ENCODE measurements at places on chromosomes 1 and 21. TPM values are rescaled to one million over a fixed set of nuclear protein-coding genes. Genes with fewer than 3 reads are reported as not detected.
A peak's percentile ranks its signal among the peaks of the same experiment; 100 is the strongest.

Gene LCK
- total RNA-seq, result 24.7 TPM

GRCh38 chr1:161054805-161055204 is 9.0 kb upstream of the USF1 start:
- no peak for DNase-seq

Gene GRIK1
- total RNA-seq, result 0.11 TPM

DNA sequence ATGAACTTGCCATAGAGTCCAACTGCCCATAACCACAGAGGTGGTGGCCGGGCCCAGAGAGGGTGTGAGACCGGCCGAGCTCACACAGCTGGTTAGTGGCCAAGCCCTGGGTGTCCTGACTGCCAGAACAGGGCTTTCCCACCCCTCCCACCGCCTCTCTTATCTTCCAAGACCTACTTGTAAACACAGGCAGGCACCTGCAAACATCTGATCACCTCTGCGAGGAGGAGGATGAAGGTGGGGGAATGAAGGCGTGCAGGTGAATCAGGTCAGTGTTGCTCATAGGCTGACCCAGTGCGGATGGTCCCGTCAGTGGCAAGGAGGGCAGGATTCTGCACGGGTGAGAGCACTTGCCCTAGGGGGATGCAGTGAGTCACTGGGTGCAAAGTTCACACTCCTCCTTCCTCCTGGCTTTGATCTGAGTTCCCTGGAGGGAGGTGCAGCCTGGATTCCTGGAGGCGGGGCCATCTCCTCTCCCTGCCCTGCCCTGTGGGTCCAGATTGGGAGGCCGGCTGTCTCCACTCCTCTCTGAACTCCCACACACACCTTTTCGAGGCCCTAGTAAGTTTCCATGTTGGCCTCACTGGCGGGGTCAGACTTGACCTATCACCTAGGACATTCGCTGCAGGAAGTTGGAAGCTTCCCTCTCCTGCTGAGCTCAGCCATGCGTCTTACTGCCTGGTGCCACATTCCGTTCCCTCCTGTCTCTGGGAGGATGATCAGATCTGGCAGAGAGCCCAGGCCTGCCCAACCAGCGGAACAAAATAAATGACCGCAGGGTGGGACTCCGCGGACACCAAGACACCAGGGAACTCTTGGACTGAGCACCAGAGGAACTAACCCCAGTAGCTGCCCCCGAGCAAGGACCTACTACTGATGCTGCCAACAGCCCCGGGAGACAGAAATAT is 7.3 kb downstream of the UQCRHL start:
- peak; percentile 94 for DNase-seq

DNA sequence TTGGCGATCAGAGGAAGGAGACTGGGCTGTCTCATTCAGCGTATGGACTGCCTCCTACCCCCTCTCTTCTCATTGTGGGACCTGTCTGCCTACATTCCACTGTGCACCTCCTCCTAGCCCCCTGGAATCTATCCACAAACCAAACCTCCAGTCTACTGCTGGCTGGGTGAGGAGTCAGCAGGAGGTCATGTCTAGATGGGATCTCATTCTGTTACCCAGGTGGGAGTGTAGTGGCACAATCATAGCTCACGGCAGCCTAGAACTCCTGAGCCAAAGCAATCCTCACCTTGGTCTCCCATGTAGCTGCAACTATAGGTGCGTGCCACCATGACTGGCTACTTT is 18.0 kb upstream of the TTC22 start:
- no peak for DNase-seq

Gene KPRP
- not detected for total RNA-seq

DNA sequence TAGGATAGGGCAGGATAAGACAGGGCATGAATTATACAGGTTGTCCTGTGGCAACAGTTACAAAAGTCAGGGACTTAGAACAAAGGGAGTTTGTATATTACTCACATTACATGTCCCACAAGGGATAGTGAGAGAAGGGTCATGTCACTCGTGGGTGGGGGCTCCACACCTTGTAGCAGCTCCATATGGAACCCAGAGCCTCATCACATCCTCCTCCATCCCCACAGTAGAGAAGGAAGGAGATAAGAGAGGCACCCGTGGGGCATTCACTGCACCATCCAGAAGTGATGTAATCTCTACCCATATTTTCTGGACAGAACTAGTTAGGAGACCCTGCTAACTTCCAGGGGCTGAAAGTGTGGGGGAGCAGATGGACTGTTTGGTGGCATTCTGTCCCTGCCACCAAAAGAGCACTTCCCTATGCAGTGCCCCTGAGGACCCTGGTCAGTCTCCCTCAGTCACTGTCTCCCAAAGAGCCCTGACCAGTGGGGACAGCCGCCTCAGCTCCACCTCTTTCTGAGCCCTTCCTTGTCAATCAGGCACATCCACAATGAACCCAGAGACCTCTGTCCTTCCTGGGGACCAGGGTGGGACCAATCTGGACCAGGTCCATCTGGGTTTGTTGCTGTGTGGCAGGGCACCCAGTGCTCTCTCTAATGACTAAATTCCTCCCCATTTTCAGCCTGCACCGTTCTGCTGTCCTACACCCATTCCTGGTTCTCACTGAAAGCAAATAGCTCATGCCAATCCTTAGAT is 154.8 kb upstream of the ETV3 start:
- no peak for DNase-seq

- DNase-seq, result no peak
Measured at GRCh38 chr1:26696119-26696653, 371 bp downstream of the ARID1A start.

DNA sequence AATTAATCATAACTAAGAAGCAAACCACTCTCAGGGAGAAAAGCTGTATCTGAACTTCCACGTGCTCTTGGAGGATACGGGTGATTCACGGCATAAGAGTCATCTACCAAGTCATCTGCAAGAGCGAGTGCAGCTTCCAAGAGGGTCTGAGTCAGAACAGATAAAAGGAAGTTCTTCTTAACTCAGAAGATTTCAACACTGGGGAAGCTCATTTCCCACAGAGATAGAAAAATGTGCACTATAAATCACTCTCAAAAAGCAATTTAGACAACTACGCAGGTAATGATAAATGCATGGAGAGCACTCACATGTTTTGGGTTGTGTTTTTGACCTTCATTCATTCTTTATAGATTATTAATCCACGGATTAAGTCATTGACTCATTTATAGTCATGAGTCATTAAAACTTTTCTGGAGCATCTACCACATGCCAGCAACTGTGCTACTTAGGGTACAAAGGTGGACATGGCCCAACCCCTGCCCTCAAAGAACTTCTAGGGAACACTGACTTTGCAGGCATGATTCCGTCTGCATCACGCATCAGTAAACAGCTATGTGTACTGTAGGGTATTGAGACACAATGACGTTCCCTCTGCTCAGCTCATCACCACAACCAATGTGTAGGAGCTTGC is 20.8 kb downstream of the KCNJ15 start:
- peak; percentile 22 for DNase-seq

Gene RNU1-2
- 2,517 TPM for total RNA-seq

Gene TIE1
- 7.6 TPM for total RNA-seq

- DNase-seq, result peak; percentile 54
Measured at GRCh38 chr1:168386949-168387586, 106.4 kb downstream of the TBX19 start.

GRCh38 chr1:76998582-76999223 is 131.4 kb downstream of the ST6GALNAC5 start:
- DNase-seq, result no peak

- no peak for DNase-seq
Measured at GRCh38 chr1:164228928-164229327, 330.1 kb upstream of the PBX1 start.

GRCh38 chr1:229087906-229088305 is 183.0 kb upstream of the RAB4A start:
- no peak for DNase-seq

DNA sequence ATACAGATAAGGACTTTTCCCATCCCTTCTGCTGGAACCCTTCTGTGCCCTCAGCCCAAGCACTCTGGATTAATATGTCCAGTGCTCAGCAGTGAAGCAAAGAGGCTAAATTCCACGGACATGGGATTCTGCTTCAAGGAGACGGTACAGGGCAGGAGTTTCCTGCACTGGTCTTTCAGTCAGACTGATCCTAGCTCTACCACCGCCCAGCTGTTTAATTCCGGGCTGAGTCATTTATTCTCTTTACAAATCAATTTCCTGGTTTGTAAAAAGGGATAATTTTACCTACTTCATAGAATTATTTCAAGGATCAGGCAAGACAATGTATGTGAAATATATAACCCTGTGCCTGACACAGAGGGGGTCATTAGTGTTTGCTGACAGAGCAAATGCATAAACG is 41.6 kb upstream of the NRDC start:
- no peak for DNase-seq

- DNase-seq, result no peak
Measured at GRCh38 chr1:30545365-30545764, 178.0 kb downstream of the MATN1 start.

GRCh38 chr1:59480188-59480888 is 183.4 kb downstream of the FGGY start:
- DNase-seq, result no peak

GRCh38 chr1:109312978-109313775 is 6.4 kb upstream of the MYBPHL start:
- DNase-seq, result no peak

- DNase-seq, result peak; percentile 81
Measured at GRCh38 chr1:229661022-229661877, 35.2 kb downstream of the URB2 start.

DNA sequence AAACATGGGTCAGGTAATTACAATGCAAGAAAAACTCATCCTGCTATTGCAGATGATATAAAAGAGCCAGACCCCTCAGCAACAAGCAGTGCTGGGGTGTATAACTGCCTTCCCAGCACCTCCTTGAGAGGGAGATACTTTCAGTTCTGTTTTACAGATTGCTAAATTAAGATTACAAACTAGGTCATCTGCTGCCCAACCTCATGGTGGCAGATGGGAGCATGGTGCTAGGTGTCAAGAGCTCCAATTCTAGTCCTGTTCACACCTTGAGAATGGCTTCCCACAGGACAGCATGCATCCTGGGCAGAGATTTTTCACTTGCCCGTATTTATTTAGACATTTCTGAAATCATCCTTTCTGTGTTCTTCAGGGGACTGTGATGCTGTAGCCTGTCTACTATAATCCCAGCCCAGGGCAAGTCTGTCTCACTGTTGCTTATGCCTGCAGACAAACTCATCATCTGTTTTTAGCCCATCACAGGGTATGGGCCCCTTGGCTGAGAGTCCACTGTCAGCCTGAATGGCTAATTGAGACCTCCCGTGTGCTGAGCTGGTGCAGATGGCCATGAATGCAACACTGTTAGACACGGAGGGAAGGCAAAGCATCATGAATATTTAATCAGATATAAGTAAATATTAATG is 40.2 kb upstream of the PBX1 start:
- no peak for DNase-seq

DNA sequence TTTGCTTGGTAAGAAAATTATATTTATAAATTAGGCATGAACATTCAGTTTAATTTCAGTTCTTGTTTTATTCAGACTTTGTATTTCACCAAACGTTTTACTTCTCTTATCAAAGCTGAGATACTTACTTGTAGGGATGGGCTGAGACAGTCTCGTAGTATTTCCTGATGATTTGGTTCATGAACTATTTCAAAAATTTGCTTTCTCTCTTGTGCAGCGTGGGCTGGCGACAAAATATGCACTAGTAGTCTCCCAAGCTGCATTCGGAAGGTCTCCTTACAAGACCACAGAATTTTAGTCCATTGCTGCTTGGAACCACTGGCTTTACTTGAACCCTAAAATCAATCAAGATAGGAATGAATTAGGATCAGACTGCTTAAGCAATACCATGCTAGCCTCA is 91.7 kb upstream of the GNG4 start:
- no peak for DNase-seq

- peak; percentile 59 for DNase-seq
Measured at GRCh38 chr1:23727362-23727811, 15.9 kb upstream of the ELOA start.

Gene APOBEC4
- total RNA-seq, result not detected

GRCh38 chr1:65424573-65424889 is 4.1 kb downstream of the LEPR start:
- no peak for DNase-seq

DNA sequence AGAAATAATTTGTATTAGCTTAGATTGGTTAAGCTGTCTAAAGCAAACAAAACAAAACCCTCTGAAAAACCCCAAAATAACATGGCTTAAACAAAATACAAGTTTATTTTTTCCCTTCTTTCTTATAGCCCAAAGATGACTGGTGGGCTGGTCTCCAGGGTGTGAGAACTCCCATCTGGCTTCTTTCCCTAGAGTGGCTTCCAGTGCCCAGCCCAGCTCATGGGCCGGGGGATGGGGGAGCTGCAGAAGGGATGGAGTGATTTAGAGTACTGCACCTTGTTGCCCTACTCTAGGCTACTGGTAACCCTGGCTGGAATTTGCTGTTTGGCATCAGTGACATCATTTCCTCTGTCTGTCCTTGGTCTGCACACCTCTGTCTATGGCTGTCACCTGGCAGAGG is 223.0 kb downstream of the PBX1 start:
- no peak for DNase-seq

GRCh38 chr1:67760030-67760821 is 73.0 kb downstream of the GNG12 start:
- peak; percentile 85 for DNase-seq

Gene NOTCH2
- total RNA-seq, result 69.6 TPM

Gene NHLH2
- not detected for total RNA-seq

DNA sequence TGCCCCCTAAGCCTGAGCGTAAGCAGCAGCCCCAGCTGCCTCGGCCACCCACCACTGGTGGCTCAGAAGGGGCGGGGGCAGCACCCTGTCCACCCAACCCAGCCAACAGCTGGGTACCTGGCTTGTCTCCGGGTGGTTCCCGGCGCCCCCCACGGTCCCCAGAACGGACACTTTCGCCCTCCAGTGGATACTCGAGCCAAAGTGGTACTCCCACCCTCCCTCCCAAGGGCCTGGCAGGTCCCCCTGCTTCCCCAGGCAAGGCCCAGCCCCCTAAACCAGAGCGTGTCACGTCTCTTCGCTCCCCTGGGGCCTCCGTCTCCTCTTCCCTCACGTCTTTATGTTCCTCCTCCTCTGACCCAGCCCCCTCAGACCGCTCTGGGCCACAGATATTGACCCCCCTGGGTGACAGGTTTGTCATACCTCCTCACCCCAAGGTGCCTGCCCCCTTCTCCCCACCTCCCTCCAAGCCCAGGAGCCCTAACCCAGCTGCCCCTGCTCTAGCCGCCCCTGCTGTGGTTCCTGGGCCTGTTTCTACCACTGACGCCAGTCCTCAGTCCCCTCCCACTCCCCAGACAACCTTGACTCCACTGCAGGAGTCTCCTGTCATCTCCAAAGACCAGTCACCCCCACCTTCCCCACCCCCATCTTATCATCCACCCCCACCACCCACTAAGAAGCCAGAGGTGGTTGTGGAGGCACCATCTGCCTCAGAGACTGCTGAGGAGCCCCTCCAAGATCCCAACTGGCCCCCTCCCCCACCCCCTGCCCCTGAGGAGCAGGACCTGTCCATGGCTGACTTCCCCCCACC is 46.2 kb downstream of the YARS1 start:
- no peak for DNase-seq

- no peak for DNase-seq
Measured at GRCh38 chr1:38561725-38562124, 297.8 kb downstream of the RRAGC start.

DNA sequence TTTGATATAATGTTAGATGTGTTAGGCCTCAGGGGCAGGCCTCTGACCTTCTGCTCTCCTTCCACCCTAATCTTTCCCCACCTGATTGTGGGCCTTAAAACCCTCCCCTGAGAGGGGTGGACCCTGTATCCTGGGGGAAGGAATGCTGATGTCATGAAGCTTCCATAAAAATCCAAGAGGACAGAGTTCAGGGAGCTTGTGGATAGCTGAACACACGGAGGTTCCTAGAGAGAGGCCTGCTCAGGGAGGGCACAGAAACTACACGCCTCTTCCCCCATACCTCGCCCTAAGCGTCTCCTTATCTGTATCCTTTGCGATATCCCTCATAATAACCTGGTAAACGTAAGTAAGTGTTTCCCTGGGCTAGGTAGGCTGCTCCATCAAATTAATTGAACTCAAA is 4.3 kb downstream of the MFN2 start:
- peak; percentile 24 for DNase-seq

All from colonic mucosa (tissue), 4 donors.